ENCODE measurements at places on chromosomes 1 and 21.

DNA sequence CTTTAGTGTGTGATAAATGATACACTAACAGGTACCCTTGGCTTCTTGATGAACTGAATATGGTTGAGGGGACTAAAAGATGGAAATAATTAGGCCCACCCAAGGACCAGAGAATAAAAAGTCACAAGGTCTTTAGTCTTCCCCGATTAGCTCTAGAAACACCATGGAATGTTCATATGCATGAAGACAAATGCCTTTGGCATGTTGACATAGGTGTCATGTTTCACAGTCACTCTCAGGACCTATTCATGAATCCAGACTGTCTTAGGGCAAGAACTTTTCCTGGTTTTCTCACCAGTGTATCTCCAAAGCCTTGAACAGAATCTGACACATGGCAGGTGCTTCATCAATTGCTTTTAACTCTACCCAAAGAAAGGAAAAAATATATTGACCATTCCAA is 412.8 kb downstream of the AJAP1 start:
- DNase-seq: no peak

DNA sequence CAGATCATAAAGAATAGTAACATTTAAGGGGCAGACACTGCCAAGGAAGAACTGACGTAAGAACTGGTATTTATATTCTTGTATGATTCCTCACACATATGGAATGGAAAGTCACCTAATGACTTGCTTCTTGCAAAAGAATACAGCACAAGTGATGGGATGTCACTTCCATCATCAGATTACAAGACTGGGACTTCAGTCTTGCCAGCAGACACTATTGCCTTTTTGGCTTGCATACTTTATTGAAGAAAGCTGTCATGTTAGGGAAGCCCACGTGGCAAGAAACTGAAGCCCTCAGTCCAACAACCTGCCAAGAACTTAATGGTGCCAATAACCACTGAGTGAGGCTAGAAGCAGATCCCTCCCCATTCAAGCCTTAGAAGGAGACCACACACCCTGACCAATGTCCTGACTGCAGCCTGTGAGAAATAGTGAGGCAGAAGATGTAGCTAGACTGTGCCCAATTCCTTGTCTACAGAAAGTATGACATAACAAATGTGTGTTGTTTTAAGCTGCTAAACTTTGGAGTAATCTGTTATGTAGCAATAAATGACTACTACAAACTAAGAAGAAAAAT is 12.0 kb downstream of the EGLN1 start:
- no peak for DNase-seq

- DNase-seq: no peak
Measured at GRCh38 chr1:166338105-166338504, 171.3 kb upstream of the FAM78B start.

- DNase-seq: peak; percentile 61
Measured at GRCh38 chr1:44239961-44240371, 26.7 kb downstream of the DMAP1 start.

GRCh38 chr21:38330666-38331065 is 73.9 kb downstream of the KCNJ15 start:
- no peak for DNase-seq

DNA sequence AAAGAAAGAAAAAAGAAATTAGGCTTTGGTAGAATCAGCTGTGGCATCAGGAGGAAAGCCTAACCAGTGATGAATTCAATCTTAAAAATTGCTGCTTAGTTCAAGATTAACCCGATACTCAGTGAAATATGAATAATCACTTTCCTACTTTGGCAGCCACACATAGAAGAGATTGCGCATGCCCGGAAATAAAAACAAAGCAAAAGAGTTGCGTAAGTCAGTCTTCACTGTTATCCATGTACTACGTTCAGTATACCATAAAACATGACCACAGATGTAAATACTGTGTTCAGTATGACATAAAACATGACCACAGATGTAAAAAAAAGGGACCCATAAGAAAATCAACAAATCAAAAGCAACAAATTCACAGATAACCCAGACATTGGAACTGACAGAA is 19.2 kb downstream of the CD1D start:
- DNase-seq: no peak

DNA sequence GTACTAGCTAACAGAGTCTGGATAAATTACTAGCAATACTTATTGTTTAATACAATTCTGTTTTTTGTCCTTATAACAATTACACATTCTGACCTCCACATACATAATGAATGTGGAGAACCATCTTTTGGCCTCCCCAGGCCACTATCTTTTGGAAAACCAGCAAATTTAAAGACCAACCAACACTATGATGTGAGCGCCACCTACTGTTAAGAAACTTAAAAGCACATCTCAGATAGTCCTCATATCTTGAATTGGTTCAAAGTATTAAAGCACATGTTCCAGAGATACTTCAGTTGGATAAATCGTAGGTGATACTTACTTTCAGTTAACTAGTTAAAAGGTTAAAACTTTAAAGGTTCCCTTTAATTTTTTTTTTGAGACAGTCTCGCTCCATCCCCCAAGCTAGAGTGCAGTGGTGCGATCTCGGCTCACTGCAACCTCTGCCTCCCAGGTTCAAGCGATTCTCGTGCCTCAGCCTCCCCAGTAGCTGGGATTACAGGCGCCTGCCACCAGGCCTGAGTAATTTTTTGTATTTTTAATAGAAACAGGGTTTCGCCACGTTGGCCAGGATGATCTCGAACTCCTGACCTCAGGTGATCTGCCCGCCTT is 29.3 kb upstream of the USP1 start:
- DNase-seq: peak; percentile 69

- DNase-seq: peak; percentile 39
Measured at GRCh38 chr1:84143796-84144565, at the start of gene PRKACB. Gene PRKACB, plus strand, starts transcription at chr1:84144271. Its CDS starts 91 bp downstream, at chr1:84144362.

- no peak for DNase-seq
Measured at GRCh38 chr1:48251821-48252220, 29.3 kb downstream of the SLC5A9 start.

DNA sequence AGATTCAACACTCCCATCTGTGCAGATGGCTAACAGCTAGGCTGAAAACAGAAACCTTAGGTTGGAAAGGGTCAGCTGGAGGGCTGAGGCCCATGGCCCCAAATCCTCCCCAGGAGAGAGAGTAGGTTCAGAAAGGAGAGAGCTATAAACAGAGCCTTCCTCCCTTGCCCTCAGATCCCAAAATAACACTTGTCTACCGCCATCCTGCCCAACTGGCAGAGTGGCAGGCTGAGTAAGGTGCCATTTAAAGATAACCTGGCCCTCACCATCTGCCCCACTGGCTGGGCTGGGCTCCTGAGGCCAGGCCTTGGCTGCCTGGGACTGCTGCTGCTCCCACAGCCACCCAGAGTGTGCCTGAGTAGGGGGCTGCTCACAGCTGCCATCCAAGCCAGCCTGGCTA is 4.3 kb upstream of the SHISA4 start:
- DNase-seq: no peak

GRCh38 chr21:45114072-45114471 is 39.7 kb downstream of the ADARB1 start:
- no peak for DNase-seq

DNA sequence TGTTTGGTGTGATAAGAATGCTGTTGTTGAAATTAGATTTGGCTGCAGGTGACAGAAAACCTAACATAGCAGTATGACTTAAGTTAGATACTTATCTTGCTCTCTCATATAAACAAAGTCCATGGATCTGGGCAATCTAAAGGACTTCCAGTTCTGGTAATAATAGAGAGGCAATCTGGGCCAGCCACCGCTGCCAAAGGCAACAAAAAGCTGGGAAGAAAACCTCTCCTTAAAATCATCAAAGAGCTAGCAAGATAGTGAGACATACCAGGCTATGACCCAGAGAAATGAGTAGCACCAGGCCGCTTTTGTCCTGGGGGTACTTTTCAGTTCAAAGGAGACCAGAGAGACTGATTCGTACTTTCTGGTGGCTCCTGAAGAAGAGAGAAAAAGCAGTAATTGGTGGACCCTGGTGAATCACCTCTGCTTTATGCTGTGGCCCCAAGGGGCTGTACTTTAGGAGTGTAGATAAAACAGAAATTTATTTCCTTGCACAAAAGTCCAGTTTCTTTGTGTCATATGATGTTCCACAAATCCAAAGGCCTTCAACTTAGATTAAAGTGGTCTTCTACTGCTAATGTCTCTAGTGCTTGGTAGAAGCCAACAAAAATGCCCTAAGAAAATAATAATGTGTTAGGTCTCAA is 125.4 kb downstream of the TBX19 start:
- no peak for DNase-seq

Measured in Ammon's horn (tissue), 1 donor.